Fibroblast of skin of left quadriceps (primary cell): ENCODE measurements at places on chromosomes 16 and 17.

DNA sequence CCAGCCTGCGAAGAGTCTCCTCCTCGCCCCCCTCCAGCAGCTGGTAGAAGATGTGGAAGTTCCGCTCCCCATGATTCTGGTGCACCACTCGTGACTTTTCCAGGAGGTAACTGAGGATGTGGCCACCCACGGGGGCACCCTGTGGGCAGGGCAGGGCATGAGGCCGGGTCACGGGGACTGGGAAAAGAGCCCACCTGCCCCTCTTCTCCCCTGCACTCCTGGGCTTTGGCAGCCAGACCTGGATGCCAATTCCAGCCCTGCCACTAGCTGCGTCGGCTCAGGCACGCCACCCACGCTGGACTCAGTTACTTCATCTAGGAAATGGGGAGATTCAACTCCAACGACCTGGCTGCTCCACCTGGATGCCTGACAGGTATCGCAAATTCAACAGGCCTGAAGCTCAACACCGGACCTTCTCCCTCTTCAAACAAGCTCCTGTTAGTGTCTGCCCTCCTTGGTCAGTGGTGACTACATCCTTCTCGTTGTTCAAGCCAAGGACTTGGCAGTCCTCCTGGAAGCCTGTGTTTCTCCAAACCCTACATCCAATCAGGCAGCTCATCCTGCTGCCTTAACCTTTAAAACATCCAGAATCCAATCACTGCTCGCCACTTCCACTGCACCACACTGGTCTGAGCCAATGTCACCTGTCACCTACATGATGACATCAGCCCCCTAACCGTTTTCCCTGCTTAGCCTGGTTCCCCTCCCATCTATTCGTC lies 11.6 kb downstream of the MYO1C start:
- DNase-seq, result no peak

GRCh38 chr17:40816569-40816968 lies 5.8 kb downstream of the KRT10 start:
- DNase-seq, result no peak

- no peak for DNase-seq
Measured at GRCh38 chr16:72995151-72995881, 52.6 kb downstream of the ZFHX3 start.

DNA sequence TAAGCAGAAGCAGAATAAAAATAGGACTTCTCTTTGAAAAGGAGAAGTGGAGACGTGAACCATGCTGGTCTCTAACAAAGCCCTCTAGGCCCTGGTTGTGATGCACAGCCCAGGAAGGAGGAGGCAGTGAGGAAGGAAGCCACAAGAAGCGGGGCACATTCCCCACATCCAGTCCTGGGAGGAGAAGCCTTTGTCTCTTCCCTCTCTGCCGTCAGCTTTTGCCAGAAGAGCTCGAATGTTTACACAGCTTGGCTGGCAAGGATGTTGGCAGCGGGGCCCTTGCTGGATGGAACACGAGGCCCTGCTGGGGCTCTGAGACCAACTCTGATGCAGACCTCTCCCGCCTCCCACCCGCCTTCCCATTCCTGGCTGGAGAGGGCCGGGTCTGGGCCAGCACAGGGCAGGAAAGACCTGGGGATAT lies 91.3 kb downstream of the MAF start:
- DNase-seq, result no peak

GRCh38 chr16:27579087-27579980 lies 29.4 kb downstream of the KATNIP start:
- DNase-seq, result peak; percentile 16

DNA sequence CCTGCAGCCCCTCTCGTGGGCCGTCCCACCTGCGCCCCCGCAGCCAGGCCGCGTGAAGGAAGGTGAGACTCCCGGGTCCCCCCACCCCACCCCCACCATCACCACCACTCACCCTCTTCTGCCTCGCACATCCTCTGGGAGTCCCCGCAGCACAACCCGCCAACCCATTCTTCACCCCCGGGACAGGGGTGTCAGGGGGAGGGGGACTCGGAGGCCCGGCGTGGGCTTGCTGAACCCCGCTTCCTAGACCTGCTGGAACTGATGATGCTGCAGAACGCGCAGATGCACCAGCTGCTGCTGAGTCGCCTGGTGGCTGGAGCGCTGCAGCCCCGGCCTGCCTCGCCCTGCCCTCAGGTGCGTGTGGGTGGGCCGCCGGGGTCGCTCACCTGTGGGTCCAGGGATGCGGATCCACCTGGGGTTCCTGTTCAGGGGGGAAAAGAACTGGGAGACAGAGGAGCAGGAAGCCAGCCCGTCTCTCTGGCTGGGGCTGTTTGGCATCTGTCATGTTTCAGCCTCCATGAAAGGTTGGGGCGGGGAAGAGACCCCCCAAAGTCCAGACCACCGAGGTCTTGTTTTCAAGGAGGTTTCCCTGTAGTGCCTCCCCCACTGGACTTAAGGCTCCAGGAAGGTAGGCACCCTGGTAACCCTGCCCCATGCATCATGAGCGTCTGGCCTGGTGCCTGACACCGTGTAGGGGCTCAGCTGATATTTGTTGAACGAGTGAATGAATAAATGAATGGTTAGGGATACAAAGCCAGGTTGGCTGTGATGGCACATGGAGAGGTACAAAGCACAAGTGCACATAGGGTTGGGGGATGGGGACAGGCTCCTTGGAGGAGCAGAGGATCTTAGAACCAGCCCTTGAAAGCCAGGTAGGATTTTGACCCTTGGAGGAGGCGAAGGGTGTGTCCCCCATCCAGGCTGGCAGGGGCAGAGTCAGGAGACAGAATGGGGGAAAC lies 849 bp downstream of the PRR29 start:
- DNase-seq, result no peak

- no peak for DNase-seq
Measured at GRCh38 chr17:82053556-82054263, 2.0 kb downstream of the GPS1 start.

- DNase-seq, result no peak
Measured at GRCh38 chr16:87575027-87575804, 27.1 kb upstream of the JPH3 start.

DNA sequence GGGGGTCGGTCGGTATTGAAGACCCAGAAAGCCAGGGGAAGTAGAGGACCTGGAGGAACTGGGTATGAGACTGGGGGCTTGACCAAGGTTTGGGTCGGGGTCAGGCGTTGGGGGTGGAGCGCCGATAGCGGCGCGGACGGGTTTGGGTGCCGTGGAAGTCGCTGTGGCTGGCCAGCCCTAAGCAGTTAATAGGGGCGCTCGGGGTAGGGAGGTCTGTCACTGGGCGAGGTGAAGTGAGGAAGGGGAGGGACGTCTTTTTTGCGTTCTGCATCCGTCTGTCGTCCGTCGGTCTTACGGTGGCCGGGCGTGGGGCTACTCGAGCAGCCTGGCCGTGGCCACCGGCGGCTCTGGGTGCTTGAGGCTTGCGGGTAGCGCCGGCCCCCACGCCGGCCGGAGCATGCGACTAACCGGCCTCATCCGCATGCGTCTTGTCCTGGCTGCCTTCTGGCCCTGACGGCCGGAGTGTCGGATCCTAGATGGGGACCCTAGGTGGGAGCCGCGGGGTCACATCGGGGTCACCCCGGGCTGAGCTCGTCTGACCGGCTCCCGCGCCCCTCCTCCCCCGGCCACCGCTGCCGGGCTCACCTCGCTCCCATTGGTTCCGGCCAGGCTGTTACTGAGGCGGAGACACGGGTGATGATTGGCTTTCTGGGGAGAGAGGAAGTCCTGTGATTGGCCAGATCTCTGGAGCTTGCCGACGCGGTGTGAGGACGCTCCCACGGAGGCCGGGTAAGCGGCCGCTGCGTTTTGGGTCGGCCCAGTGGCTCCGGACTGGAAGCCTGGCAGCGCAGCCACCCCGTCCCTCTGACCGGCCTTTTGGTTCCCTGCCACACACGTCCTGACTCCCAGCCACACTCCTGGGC lies 10.3 kb upstream of the TMEM88 start:
- DNase-seq, result peak; percentile 79

DNA sequence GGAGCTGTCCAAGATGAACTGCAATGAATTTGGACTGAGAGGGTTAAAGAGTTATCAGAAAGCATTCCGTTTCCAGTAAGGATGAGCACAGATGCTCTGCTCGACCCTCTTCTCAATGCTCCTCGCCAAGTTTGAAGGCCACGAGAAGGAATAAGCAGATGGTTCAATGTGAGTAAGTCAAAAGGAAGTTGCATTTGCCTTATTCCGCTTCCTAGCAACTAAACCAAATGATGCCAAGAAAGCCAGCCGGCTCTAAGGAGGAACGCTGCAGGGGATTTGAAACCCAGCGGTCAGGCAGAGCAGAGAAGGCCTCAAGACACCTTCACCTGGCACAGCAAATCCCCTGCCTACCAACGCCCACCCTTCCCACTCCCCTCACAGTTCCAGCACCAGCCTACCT lies 52.1 kb upstream of the CNEP1R1 start:
- no peak for DNase-seq

DNA sequence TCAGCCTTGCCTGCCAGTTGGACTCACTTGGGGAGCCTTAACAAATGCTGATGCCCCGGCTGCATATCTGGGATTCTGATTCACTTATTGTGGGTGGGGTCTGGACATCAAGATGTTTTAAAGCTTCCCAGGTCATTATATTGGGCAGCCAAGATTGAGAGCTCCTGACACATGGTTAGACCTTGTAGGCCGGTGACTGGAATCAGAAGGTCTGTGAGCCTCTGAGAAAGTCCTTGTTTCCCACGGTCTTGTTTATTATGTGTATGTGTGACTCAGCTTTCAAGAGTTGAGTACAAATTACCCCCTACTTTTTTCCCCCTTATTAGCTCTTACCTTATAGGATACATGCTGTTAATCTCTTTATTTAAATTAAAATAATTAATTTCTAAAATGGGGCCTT lies 103.5 kb downstream of the ABCC1 start:
- no peak for DNase-seq

DNA sequence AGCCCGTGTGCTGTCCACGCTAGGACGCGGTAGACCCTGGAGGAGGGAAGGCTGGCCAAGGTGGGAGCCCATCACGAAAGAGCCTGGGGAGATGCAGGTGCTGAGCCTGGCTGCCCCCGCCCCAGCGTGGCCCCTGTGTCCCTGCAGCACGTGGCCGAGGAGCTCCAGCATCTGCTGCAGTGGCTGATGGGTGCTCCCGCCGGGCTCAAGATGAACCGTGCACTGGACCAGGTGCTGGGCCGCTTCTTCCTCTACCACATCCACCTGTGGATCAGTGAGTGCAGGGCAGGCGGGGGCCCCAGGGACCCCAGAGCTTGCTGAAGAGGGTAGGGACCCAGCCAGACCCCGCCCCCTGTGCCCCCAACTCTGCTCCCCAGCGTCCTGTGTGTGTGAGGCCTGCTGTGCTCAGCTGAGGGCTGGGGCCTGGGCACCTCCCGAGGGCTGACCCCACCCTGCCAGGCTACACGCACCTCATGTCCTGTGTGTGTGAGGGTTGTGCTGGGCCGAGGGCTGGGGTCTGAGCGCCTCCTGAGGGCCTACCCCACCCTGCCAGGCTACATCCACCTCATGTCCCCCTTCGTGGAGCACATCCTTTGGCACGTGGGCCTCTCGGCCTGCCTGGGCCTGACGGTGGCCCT lies 8.6 kb downstream of the PIGQ start:
- DNase-seq, result no peak

DNA sequence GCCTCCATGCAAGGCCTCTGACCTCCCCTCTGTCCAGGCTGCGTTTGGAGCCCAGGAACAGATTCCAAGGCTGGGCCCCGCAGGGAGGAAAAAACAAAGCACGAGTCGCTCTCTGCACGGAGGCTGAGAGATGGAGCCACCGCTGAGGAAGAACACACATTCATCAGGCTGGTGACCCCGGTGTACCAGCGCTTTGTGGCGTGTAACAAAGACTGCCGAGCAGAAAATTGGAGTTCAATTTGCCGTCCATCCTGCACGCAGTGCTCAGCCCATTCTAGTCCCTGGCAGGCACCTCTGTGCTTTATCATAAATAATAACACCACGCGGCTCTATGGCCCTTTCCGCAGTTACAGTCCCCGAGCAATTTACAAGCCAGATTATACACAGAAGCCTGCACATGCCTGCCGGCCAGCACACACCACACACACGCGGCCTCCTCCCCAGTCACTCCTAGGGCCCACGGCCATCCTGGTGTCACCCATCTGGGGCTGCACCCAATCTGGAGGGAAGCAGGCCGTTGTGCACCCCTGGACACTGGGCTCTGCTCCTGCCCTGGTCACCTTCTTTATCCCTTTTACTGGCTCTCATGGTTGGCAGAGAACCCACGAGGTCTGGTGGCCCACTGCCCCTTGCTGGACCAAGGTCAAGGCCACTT lies 124.4 kb downstream of the SDK2 start:
- DNase-seq, result no peak

DNA sequence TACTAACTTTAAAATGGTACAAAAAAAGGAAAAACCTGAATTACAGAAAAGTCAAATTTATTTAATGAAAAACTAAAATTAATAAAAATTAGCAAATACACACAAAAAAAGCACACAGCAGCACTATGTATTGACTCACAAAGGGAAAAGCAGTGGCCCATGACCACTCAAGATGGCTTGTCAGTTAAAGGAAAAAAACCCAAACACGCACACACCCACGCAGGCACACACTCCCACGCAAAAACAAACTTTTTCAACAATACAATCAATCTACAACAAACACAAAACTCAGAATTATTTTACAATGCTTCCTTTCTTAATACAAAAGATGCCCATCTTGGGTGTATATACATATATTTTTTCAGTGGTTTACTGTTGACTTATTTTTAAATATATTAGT lies 24.2 kb downstream of the SIAH1 start:
- DNase-seq, result no peak

DNA sequence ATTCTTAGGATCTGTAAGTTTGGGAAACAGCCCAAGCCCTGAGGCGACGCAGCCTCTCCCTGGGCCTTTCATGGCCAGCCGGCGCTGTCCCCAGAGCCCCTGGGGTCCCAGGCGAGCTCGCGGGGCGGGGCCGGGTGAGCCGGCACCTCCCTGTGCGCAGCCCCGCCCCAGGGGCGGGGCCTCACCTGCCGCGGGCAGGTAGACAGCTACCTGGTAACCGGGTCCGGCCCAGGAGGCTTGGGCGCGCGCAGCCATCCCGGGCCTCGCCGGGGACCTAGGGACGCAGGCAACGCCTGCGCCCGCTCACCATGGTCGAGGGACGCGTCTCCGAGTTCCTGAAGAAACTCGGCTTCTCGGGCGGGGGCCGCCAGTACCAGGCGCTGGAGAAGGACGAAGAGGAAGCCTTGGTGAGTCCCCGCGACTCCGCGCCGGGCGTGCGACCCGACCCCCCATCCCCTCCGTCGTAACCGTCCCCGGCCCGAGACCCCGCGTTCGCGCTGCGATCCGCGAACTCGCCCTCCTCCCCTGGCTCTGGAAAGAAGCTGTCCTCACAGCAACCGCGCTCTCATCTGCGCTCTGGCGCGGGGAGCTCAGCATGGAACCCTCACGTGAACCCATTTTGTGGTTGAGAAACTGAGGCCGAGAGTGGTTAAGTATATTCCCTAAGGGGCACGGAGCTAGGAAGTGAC lies at the start of gene ATP2C2:
Gene ATP2C2, plus strand, starts transcription at position 231 of the 689 bp plus-strand sequence. Its CDS starts 78 bp downstream, at position 309.
- no peak for DNase-seq

GRCh38 chr16:54493594-54493993 lies 207.0 kb upstream of the IRX3 start:
- no peak for DNase-seq

GRCh38 chr16:3317315-3317999 lies 12.2 kb downstream of the ZNF75A start:
- no peak for DNase-seq

DNA sequence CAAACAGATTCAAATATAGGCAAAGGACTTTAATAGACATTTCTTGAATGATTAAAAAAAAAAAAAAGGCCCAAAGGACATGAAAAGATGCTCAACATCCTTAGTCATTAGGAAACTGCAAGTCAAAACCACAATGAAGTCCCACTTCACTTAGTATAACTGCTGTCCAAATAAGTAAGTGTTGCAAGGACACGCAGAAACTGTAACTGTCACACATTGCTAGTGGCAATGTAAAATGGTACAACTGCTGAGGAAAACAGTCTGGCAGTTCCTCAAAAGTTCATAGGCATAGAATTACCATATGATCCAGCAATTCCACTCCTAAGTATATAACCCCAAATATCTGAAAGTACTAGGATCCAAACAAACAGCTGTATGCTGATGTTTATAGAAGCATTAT lies 112.7 kb downstream of the BRIP1 start:
- no peak for DNase-seq
